Cardiac muscle cell (in vitro differentiated cells and primary cell): ENCODE measurements at places on chromosomes 12 and 14. TPM values are rescaled to one million over a fixed set of nuclear protein-coding genes. Genes with fewer than 3 reads are reported as not detected.

GRCh38 chr12:80805106-80805505, 88.4 kb downstream of the MYF5 start:
- DNase-seq = no peak

DNA sequence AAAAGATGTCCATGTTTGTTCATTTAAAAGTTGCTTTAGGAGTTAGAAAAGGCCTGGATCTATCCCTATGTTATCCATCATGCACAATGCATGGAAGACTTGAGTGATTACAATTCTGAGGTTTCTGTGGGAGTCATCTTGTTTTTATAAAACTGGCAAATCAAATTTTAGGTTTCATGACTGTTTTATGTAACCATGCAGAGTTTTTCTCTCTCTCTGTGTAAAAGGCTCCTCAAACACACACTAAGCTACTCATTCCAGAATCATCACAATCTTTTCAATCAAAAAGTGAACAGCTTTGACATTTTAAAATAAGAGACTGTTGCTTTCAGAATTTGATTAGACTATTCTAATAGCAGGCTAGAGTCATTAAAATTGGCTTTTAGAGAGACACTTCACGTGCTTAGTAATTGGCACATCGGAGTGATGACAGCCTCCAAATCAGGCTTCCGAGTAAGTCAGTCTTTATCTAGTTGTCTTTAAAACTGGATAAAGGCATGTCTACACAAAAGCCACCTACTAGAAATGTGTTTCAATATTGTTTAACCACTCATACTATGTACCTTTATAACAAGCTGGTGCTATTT, 31.9 kb downstream of the PRICKLE1 start:
- DNase-seq = peak; percentile 60

DNA sequence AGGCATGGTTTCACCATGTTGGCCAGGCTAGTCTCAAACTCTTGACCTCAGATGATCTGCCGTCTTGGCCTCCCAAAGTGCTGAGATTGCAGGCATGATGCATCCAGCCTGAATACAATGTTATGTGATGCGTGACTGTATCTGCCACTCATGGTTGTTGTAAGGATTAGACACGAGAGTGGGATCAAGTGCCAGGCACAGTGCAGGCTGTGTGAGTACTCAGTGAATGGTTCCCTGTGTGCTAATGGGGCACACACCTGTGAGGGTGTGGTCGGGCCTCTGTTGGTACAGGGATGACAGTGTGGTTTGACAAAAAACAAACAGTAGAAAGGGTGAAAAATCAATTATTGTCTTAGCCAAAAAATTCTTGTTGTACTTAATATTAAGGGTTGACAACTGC, 61.8 kb downstream of the TECPR2 start:
- DNase-seq = no peak

GRCh38 chr12:53492830-53493609, 6.2 kb downstream of the MAP3K12 start:
- DNase-seq = peak; percentile 96

The GNS gene
- polyA plus RNA-seq = 44.0 and 50.2 TPM in 2 replicates

The OR4K1 gene
- not detected in 2 replicates for polyA plus RNA-seq

DNA sequence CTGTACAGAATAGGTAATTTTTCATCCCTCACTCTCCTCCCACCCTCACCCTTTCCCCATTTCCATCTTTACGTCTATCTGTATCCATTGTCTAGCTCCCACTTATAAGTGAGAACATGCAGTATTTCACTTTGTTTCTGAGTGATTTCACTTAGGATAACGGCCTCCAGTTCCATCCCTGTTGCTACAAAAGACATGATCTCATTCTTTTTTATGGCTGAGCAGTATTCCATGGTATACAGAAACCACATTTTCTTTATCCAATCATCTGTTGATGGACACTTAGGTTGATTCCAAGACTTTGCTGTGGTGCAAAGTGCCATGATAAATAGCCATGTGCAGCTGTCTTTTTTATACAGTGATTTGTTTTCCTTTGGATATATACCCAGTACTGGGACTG, 16.4 kb downstream of the EEA1 start:
- DNase-seq = no peak

The KRT76 gene
- polyA plus RNA-seq = not detected in 2 replicates

GRCh38 chr14:91975763-91976162, 28.3 kb upstream of the FBLN5 start:
- DNase-seq = no peak

The ASCL4 gene
- not detected in 2 replicates for polyA plus RNA-seq

The NAA25 gene
- polyA plus RNA-seq = 30.6 and 46.7 TPM in 2 replicates

The FAM161B gene
- polyA plus RNA-seq = 1.5 and 7.8 TPM in 2 replicates

The SOS2 gene
- polyA plus RNA-seq = 11.8 and 15.4 TPM in 2 replicates

DNA sequence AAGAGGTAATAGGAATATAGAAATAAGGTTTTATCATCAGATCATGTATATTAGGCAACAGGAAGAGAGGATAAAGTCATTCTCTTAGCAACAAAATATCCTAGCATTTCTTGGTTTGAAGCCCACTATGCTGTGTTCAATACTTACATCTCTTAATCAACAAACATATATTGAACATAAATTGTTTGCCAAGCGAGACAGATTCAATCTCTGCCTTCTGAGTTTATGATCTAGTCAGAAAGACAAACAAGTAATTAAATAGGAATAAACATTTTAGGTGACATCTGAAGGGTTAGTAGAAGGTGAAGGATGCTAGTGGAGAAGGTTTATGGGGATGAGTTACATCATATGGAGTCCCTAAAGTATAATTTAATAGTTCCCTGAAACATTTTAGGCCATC, 54.8 kb downstream of the PPHLN1 start:
- DNase-seq = no peak

GRCh38 chr12:54959291-54960018, 25.1 kb downstream of the TESPA1 start:
- no peak for DNase-seq

- no peak for DNase-seq
These were observed 38.8 kb downstream of the FAM222A start for GRCh38 chr12:109752117-109753053.

GRCh38 chr12:11822081-11822834, 172.8 kb downstream of the ETV6 start:
- no peak for DNase-seq

DNA sequence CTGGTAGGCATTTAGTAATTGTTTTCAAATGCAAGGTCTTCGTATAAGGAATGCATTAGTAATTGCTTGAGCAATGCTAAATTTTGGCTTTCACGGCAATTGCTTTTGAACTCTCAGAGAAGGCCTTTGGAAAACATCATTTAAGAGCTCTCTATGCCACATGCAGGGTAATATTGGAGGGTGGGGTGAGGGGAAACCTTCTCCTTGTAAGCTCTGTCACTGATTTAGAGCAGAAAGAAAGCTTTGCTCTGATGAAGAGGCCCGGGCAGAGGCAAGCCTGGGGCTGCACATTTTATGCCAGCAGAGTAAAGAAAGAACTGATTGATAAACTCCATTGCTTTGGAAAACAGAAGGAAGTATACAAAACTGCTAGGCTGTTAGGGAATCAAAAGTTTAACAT, 70.9 kb downstream of the TRIM9 start:
- peak; percentile 19 for DNase-seq

- DNase-seq = peak; percentile 6
These were observed 5.5 kb downstream of the CSRNP2 start for GRCh38 chr12:51077930-51078329.

- no peak for DNase-seq
These were observed 77.1 kb upstream of the PLXNC1 start for GRCh38 chr12:94071258-94071657.

DNA sequence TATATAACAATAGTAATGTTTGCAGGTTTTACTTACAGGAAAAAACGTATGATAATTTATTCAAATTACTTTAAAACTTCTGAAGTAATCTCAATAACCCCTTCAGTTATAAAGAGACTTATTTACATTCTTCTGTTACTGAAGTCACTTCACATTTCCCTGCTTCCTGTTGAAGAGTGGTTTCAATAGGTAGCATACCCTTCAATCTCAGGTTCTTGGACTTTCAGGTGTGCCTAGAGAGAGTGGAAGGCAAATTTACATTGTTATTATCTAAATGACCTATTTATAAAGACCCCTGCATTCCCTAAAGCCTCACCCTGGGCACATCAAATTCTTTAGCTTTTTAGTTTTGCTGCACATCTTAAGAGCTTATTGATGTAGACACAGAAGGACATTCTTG, 137.6 kb upstream of the AEBP2 start:
- DNase-seq = no peak

DNA sequence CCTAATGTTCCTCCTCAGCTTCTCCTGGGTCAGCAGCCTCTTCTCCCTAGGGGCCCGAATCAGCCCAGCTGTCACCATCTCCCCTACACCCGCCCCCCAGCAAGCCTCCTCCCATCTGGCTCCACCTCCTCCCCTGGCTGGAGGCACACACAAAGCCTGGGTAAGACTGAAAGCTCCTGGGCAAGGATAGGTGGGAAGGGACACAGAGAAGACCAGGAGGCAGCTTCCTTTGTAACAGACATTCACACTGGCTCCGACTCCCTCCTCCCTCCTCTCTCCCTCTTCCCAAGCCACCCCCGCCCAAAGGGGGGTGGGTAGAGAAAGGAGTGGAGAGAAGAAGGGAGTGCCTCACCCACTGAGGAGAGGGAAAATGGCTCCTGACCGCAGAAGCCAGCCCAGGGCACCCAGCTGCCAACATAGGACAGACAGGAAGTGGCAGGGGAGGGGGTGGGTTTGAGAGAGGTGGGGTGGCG, 4.0 kb downstream of the CHD4 start:
- DNase-seq = peak; percentile 36

GRCh38 chr12:99522456-99522855, 125.1 kb upstream of the GARIN6 start:
- no peak for DNase-seq

GRCh38 chr12:24911271-24911791, 37.6 kb downstream of the BCAT1 start:
- DNase-seq = no peak

The OVCH1 gene
- not detected in 2 replicates for polyA plus RNA-seq

The AQP2 gene
- not detected in 2 replicates for polyA plus RNA-seq

The KRT73 gene
- not detected in 2 replicates for polyA plus RNA-seq

The PLA2G1B gene
- not detected in 2 replicates for polyA plus RNA-seq

DNA sequence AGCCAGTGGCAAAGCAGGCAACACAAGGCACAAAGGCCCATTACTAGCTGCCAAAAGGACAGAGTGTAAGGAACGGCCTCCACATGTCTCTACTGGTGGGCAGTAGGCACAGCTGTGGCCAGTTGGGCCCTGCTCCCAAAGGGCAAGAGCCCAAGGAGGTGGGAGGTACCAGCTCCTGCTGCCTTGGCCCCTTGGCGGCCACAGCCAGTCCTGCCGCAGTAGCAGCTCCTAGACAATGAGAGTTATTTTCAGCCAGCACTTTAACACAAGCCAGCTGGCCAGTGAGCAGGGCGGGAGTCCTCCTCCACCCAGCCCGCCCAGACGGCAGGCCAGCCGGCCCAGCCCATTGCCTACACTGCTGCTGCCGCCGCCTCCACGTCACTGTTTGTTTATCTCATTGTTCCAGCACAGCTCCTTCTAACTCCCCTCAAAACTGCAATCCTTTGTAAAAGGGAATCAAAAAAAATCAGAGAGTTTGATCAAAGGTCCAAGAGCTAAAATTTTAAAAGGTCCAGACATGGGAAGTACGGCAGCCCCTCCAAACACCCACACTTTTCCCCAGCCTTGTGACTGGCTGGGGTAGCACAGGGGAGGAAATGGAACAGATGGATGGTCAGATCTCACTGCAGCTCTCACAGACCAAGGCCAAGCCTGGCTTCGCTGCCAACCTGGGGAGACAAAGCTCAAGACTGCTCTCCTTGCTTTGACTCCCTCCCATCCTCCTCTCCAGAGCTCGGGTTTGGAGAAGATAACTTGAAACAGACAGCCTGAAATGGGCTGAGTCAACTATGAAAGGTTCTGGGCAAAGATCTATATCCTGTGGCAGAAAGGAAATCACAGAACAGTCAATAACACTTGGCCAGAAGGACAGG, 33.5 kb downstream of the FMNL3 start:
- DNase-seq = peak; percentile 89

DNA sequence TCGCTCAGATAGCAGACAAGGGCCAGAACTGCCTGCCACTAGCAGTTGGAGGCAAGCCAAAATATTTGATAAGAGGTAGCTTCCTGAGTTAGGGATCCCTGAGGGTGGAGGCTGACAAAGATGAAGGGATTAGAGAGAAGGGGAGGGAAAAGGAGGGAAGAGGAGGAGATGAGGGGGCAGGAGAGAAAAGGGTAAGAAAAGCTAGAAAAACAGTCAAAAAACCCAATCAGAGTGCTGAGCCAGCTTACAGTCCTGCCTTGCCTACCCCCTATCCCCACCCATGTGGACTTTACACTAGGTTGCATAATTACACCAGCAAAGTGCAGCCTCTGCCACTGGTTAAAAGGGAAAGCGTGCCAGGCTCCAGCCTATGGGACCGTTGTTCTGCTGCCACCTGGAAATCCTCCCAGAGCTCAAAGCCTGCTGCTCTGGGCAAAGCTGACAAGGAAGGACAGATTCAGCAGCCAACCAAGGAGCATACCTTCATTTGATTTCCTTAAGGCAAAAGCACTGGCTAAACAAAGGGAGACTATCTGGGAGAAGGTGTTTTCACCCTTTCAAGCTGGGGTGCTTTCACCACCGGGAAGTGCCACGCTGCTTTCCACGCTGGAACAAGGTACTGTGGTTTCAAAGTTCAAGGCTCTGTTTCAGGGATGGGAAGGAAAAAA, 3.8 kb upstream of the NUMB start:
- peak; percentile 68 for DNase-seq

DNA sequence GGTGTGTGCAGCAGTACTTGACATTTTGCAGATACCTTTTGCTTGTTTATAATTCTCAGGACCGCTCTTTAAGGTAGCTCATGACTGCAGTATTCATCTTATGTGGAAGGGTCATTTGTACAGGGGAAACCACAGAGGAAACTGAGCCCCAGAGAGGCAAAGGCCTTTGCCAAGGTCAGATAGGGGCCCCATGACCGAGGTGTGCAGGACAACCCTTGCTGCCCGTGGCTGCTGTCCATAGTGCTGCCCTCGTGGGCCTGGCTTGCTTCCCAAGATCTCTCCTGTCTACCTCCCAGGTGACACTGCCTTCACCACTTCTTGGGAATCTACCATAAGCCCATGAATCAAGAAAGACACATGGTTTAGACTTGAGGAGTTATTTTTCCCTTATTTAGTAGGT, 198.7 kb upstream of the BCL2L14 start:
- DNase-seq = no peak

DNA sequence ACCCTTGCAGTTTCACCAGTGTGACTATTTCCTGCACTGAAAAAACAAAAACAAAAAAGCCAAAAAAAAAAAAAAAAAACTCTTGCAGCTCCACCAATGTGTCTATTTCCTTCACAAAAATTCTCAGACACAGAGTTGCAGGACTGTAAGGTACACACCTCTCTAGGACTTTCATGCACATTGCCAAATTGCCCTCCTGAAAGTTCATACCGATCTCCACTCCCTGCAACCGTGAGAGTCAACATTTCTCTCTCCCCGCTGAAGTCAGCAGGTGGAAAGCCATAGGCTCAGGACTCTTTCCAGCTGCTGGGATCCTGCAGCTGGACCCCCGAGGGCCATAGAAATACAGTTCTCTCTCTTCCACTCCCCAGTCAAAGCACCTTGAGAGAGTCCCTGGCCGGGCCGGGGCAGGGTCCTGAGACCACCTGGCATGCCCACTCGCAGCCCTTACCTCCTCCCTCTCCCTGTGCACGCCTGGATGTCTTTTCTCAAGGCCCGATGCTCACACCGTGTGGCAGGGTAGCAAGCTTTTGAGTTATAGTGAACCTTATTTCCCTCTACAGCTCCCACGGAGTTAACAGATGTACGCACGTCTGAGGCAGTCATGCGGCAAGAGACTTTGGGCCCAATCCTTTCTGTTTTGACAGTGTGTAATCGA, 23.6 kb downstream of the MMAB start:
- no peak for DNase-seq

GRCh38 chr12:54217774-54218241, 29.0 kb upstream of the SMUG1 start:
- DNase-seq = peak; percentile 47

- no peak for DNase-seq
These were observed 10.0 kb upstream of the PKP2 start for GRCh38 chr12:32906399-32907165.
